ENCODE measurements at places on chromosomes 4 and X.

- no peak for DNase-seq
Measured at GRCh38 chrX:46838486-46838870, 1.6 kb downstream of the RP2 start.

GRCh38 chrX:19750028-19750782 lies 137.2 kb downstream of the SH3KBP1 start:
- no peak for DNase-seq

DNA sequence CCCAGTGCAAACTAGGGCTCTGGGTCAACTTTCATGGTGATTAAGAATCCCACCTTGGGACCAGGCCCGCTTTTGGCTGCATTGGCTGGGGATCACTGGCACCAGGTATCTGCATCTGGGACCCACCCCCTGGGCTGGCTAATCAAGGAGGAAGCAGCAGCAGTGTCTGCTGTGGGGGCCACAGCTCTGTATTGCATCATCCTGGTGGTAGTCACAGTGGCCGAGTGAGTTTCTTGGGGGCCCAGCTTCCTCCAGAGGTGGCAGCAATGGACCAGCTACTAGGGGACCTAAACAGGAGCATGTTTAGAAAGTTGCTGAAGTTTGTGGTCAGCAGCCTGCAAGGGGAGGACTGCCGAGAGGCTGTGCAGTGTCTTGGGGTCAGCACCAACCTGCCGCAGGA lies 15.7 kb downstream of the LNX1 start:
- DNase-seq = no peak

DNA sequence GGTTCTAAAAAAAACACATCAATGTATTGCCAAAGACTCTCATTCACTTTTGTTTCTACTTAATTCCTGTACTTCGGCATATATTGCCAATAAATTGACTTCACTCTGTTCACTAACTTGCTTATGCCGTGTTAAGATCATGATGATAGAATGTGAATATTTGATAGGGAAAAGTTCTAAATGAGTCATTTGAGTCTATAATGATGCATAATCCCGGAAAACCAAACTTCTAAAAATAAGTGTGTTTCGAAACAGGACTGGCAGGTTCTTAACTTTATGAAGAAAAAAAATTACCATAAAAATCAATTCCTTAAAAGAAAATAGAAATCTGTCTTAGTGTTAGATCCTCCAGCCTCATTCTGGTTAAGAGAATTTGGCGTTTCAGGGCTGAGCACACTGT lies 387.5 kb upstream of the FTHL17 start:
- no peak for DNase-seq

DNA sequence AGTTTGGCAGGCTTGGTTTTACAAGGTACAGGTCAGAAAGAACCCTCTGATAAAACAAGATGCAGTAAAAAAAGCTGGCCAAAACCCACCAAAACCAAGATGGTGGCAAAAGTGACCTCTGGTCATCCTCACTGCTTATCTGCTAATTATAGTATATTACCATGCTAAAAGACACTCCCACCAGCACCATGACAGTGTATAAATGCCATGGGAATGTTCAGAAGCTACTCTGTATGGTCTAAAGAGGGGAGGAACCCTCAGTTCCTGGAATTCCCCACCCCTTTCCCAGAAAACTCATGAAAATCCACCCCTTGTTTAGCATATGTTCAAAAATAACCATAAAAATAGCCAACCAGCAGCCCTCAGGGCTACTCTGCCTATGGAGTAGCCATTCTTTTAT lies 38.1 kb upstream of the CXCL13 start:
- DNase-seq = no peak

GRCh38 chrX:78168065-78168464 lies 28.6 kb upstream of the TAF9B start:
- DNase-seq = no peak

- no peak for DNase-seq
Measured at GRCh38 chr4:175066923-175067627, 148.9 kb downstream of the ADAM29 start.

DNA sequence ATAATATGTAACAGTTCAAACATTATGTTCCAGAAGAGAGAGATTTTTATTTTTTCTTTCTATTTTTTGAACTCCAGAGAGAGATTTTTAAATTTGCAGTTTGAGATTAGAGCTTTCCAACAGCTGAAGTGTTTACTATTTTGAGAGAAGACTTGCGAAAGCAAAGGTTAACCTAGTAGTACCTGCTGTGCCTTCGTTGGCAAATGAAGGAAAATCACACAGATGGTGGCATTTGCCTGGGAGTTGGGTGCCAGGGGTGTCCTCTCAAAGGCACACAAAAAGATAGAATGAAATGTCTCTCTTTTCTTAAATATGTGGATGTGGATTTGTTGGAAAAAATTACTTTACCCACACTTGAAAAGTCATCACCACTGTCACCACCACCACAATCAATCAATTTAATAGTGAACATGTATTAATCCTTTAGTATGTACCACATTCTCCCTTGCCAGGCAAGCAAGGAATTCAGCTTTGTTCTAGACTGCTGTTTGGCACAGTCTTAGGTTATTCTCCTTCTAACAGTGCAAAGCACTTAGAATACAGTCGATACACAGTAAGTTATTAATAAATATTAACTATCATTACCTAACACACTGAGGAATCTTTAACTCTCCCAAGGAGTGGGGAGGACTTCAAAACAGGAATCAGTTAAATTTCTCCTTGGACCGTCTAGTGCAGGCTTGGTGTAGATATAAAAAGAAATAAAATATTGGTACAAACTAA lies 838.2 kb upstream of the FTHL17 start:
- DNase-seq = no peak

- peak; percentile 2 for DNase-seq
Measured at GRCh38 chrX:86148024-86148511, at the start of gene DACH2. Gene DACH2 (plus strand): TSS chrX:86148451.

GRCh38 chr4:47597696-47598095 lies 112.6 kb downstream of the ATP10D start:
- no peak for DNase-seq

- no peak for DNase-seq
Measured at GRCh38 chr4:56288663-56289062, 98.6 kb downstream of the AASDH start.

DNA sequence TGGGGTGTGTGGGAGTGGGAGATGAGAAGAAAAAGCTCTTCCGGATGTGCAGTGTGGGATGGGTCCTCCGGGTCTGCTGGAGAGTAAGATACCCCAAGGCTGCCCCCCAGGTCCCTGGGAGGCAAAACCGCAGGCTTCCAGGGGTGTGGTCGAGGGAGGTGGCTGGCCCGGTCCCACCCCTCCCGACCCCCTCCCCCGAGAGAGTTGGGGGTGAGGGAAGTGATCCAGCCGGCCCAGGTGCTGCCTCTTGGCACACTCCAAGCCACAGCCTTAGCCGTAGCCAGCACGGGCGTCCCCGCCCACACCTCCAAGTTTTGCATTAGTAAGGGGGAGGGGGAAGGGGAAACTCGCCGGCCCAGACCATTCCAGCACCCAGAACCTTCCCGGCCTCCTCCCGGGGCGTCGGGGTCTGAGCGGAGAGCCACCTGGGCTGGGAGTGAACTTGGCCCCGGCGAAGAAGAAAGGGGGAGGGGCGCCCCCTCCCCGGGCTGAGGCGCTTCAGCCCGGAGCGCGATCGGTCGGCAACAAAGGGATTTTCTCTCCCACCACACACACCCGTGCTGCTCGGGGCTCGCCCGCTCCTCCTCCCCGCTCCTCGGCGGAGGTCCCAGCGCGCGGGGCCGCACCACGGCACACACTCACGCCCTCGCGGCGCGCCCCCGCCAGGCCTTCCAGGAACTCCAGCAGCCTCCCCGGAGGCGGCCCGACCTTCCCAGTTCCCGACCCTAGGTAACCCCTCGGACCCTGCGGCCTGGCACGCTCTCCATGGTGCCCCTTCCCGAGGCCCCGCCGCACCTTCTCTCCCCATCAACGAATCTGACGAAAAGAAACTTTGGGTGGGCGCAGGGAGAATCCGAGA lies 14.4 kb downstream of the BCOR start:
- DNase-seq = no peak

DNA sequence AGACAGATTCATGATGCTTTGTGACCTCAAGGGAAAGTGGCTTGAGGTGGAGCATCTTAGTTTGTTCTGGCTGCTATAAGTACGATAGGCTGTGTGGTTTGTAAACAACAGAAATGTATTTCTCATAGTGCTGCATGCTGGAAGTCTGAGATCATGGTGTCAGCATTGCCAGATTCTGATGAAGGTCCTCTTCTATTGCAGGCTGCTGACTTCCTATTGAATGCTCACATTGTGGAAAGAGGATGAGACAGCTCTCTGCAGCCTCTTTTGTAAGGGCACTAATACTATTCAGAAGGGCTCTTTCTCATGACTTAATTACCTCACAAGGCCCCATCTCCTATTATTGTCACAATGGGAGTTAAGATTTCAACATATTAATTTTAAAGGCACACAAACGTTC lies 1674.0 kb upstream of the PCDH7 start:
- DNase-seq = no peak
